Stimulated activated CD4-positive, alpha-beta T cell treated with anti-CD3 and anti-CD28 coated beads, Interleukin-15, amount 100 ng/mL, for 1 hour (primary cell): ENCODE measurements at places on chromosomes 12 and 14.

DNA sequence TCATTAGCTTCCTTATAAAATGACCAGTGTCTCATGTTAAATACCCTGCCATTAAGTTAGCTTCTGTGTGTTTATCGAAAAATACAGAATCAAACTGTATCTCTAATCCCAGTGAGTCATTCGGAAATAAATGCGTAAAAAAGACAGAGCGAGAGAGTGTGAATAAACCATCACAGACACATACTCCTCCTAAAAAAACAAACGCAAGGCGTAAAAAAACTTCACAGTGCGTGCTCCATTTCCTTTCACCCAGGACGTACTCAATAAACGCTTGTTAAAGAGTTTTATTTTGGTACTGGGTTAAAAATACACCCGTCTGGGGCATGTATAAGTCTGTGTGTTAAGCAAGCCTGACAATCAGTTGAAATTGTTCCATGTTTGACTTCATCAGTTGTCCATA lies 58.8 kb upstream of the ISM2 start:
- DNase-seq = no peak

- DNase-seq = no peak
These were observed 220.6 kb downstream of the SYT1 start for GRCh38 chr12:79085106-79085682.

DNA sequence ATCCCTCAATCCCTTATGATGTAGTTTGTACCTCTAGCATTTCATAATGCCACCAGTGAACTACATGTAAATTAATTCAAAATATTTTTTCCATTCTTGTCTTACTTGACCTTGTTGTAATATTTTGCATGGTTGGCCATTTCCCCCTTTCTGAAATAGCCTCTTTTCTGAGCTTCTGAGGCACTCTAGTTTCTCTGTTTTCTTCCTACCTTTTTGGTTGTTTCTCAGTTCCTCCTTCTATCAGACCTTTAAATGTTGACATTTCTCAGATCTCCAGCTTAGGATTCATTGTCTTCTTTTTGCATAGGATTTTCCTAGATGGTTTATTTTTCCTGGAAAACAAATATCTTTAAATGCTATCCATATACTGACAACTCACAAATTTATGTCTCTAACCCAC lies 9.8 kb upstream of the RMST start:
- DNase-seq = no peak

GRCh38 chr12:79859646-79860045 lies 75.3 kb downstream of the PPP1R12A start:
- DNase-seq = no peak

GRCh38 chr14:24053548-24054323 lies 1.9 kb downstream of the CARMIL3 start:
- DNase-seq = no peak

DNA sequence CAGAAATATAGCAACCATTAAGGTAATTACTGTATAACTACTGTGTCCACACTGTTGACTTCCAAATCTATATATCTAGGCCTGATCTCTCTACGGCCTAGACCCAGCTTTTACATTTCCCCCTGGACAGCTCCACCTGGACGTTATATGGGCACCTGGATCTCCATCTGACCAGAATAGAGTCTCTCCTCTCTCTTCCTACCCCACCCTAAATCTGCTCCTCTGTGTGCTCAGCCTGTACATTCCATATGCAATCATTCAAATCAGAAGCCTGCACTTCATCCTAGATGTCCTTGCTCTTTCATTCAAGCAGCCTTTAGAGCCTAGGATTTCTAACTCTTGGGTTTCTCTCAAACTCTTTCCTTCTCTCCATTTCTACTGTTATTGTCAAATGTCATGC lies 255.0 kb downstream of the PAX9 start:
- no peak for DNase-seq

DNA sequence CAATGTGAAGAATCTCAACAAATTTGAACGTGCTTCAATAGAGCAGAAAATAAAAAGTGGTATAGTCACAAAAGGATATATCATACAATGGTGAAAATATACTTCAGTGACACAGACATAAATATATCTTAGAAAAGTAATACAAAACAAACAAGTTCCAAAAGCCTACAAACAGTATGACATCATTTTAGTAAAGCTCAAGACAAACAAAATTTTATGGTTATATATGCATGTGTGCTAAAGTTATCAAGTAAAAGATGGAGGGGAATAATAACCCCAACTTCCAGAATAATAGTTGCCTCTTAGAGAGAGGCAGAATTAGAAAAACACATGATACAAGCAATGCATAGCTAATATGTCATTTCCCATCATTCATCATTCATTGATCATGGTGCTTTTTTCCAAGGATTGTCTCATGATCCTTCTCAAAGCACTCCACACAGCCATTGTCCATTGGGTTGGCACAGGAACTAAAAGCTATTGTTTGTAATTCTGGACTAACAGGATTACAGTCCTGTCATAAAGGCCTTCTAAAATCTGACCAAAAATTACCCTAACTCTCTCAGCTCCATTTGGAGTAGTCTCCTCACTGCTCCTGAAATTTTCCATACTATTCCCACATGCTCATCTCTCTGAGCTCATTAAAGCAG lies 59.5 kb downstream of the IFNG-AS1 start:
- no peak for DNase-seq

DNA sequence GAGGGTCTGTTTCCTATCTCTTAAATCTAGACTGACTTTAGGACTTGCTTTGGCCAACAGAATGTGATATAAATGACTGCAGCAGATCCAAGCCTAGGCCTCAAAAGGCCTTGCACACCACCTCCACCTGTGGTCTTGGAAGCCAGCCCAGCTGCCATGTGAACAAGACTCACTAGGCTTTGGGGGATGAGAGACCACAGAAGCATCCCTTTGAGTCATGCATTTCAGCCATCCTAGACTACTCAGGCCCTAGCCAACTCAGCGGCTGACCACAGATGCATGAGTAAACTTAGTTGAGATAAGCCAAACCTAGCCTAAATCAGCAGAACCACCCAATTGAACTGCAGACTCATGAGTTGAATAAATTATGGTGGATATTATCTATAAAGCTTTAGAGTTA lies 87.7 kb downstream of the KCNH5 start:
- no peak for DNase-seq

- no peak for DNase-seq
These were observed 13.8 kb downstream of the BAG5 start for GRCh38 chr14:103548463-103549351.

DNA sequence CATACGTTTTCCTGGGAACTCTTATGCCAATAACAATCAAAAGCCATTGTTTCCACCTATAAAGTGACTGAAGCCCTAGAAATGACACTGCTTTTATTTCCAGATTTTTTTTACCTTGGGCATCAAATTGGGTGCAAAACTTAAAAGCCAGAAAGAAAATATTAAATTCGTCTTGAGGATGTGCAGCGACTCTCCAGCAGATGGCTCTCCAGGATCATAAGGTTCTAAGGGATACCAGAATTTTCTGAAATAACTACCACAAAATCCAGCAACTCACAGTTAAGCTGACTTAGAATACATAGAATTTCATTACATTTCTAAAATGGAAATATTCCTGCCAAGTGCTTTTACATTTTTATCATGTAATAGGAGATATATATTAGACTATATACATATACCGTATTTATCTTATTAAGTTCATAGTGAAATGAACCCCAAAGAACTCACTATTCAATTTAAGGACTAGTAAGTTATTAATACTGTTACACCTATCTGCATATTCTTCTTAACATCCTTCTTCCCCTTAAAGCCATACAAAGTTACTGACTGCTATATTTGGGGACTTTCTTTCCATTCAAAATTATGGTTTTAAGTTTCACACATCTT lies 44.0 kb downstream of the ARMH4 start:
- DNase-seq = no peak

DNA sequence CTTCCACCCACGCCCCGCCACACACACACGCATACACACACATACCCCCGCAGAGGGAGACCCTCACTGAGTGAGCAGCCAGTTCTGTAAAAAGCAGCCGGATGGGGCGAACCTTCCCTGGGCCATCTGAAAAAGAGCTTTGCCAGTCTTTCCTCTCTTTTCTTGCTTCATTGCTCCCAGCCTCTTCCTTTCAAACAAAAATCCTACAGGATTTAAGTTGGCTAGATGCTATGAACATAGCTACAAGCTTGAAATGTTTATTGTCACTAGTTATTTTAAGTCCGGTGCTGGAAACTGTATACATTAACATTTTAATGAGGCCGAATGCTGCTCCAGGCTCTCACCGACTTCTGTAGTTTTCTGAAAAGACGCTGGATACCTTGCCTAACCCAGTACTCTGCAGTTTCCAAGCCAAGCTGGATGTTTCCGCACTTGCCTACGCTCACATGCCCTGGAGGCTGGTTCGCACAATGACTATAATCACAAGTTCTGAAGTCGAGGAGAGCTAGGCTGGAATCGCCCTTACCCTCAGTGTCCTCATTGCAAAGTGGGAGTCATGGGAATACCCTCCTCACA lies 39.2 kb downstream of the LTBP2 start:
- no peak for DNase-seq

DNA sequence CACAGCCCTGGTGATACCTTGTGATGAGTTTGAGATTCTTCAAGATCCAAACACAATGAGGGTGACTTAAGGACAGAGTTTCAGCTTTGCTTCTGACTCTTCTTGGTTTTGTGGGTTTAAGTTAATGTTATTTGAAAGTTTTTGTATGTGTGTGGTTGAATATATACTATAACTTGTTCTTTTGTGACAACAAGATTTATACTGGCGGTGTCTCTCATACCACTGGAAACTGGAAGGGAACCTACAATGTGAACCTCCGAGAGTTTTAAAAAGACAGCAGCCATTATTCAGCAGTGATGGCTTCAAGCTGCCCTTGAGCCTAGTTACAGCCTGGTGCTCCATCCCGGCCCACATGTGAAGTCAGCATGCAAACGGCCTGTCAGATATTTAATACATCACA lies 87.9 kb upstream of the IGF1 start:
- DNase-seq = no peak

- no peak for DNase-seq
These were observed 23.2 kb upstream of the RAP1B start for GRCh38 chr12:68587448-68587873.

- no peak for DNase-seq
These were observed 94.5 kb upstream of the NRXN3 start for GRCh38 chr14:78075555-78076277.

GRCh38 chr12:63302269-63302940 lies 151.4 kb upstream of the AVPR1A start:
- no peak for DNase-seq

DNA sequence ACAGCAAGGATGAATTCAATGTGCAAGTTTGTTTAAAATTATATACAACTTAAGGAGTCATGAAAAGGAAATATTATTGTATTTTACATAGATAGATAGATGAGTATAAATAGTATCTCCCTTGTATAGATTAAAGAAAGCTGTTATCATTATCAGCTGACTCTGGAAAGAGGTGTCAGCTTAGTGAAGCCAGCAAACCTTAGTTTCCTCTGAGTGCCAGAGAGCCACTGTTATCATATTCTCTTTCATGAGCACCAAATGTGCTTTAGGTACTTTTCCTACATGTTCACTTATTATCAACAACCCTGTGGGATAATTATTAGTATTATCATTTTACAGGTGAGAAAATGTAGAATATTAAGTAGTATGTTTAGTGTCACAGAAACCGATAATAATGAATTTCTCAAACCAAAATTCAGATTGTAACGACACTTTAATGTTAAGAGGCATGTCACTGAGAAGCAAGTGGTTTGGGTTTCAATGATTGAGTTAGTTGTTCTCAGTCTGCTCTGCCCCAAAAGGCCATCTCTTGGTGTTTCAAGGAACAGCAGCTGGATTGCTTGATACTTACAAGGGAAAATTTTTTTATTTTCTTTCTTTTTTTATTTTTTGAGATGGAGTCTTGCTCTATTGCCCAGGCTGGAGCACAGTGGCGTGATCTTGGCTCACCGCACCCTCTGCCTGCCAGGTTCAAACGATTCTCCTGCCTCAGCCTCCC lies 53.7 kb downstream of the PLEKHA5 start:
- no peak for DNase-seq

DNA sequence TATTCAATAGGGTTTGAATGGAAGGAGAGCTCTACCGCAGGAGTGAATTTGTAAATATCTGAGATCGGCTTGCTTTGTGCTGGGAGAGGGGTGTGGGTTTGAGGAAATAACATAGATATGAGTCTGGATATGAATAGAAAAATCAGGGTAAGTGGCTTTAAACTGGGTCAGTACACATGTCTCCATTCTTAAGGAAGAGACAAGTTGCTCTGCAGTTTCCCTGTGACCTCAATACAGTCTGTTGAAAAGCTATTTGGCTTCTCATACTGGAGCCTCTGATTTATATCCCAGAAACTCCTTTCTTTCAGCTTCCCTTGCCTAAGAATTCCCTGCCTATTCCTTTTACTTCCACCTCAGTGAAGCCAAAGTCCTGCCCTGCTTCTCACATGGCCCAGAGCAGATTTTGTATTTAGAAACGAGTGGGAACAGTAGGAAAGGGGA lies 153.5 kb upstream of the ATF7IP start:
- no peak for DNase-seq

DNA sequence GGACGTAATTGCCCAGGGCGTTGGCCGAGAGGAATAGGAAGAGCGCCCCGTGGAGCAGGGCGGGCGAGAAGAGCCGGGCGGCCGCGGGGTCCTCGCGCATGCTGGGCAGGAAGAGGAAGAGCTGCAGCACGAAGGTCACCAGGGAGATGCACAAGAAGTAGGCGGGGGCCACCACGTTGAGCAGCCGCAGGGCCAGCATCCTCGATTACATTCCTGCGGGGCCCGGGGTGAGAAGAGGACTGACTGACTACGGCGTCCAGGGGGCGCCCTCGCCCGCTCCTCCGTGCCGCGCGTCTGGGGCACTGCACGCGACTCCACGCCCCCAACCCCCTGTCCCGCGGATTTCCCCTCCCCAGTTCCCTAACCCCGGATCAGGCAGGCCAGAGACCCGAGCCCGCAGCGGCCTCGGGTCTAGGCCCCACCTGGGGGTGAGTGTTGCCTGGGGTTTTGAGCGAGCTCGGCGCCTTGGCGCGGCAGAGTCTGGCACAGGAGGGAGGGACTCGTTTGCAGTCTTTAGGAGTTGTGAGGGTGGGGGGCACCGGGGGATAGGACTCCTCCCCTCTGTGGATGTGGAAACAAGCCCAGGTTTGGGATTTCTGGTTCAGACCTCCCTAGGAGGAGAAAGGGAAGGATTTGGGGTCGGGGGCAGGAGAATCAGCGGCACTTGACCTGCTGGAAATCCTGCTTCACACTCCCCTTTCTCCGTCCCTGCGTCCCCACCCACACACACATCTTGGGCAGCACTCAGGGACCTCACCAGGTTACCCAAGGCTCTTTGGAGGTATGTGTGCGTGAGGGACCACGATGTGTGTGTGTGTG lies 1.8 kb downstream of the ZDHHC22 start:
- peak; percentile 29 for DNase-seq

GRCh38 chr14:86104691-86105265 lies 574.8 kb downstream of the FLRT2 start:
- DNase-seq = no peak

- no peak for DNase-seq
These were observed 115.6 kb downstream of the DIP2B start for GRCh38 chr12:50620109-50620977.

DNA sequence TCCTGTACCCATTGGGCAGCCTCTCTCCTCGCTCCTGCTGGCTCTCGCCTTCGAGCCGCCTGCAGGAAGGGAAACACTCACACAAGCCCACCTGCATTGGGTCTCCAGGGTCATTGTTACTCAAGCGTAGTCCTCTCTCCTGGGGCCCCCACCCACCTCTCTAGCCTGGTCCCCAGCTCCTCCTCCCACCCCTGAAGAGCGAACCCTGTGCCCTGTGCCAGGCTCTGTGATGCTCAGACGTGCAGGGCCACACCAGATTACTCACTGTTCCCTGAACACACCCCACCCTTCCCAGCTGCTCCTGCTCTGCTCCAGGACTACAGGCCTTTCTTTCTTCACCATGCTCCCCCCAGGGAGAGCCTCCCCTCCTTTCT lies 88.1 kb downstream of the NINJ2 start:
- no peak for DNase-seq
